HTR-8/SVneo (cell line): ENCODE measurements at places on chromosomes 16 and 17.

DNA sequence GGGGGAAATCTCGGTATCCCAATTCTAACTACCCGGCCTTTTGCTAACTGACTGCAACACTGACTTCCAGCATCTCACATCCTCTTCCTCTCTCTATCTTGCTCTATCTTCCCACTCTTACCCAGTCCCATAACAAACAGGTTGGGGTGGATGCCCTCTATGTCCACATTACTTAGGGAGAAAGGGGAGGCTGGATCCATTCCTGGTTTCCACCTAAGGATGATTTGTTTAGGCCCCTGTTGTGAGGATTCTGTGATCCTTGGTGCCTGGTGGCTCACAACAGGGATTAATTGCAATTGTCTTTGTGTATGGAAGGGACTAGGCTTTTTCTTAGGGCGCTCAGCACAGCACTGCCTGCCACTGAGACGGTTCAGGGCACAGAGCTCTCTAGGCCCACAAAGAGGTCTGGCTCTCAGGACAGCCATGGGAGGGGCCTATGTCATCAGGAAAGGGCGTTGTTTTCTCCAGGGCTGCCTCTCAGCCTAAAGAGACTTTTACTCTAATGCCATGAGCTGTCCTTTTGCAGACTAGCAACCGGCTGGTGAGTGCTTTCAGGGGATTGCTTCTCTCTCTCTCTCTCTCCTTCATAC, 612.1 kb upstream of the SALL1 start:
- DNase-seq = no peak

- DNase-seq = no peak
Observed at GRCh38 chr16:24540602-24541210, 1.3 kb downstream of the RBBP6 start.

DNA sequence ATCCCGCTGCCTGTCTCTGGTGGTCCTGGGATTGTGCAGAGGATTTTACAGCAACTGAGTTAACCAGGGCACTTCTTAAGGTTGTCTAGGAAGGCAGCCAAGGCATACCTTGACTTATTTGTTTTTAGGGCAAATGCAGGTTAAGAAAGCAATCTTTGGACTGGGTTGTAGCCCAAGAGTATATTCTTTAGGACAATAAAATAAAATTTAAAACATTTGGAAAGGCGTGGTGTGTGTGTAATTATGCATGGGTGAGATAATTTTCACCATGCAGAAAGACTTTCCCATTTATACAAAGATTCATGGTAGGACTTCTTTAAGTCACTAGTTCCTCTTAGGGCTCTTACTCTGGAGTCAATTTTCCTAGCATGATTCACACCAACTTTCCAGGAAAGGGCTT, 93.1 kb downstream of the SPACA3 start:
- DNase-seq = no peak

- DNase-seq = no peak
Observed at GRCh38 chr17:82225368-82226029, 3.3 kb upstream of the SLC16A3 start.

DNA sequence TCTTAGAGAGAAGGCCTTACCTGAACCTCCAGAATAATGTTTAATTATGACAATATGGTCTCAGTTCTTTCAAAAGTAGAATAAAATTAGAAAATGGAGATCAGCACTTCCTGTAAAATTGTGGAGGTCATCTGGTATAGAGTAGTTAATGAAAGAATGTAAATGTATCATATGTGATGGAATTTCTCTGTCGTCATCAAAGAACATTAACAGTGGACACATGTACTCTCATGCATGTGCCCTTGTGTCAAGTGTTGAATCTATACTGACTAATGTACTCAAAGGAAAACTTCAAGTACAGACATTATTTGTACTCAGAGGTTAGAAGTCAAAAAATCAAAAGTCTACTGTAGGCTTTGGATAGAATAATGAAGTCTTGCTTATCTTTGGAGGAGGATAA, 129.2 kb upstream of the MYOCD start:
- DNase-seq = no peak

GRCh38 chr16:65098916-65099315, 22.9 kb downstream of the CDH11 start:
- DNase-seq = no peak

- DNase-seq = peak; percentile 48
Observed at GRCh38 chr17:65559804-65560627, 1.4 kb downstream of the AXIN2 start.

DNA sequence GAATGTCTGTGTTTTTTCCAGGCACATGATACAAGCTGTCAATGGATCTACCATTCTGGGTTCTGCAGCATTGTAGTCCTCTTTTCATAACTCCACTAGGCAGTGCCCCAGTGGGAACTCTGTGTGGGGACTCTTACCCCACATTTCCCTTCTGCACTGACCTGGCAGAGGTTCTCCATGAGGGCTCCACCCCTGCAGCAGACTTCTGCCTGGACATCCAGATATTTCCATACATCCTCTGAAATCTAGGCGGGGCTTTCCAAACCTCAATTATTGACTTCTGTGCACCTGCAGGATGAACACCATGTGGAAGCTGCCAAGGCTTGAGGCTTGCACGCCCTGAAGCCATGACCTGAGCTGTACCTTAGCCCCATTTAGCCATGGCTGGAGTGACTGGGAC, 56.0 kb downstream of the ACSM2A start:
- DNase-seq = no peak

GRCh38 chr17:35489944-35490343, 41.4 kb upstream of the SLFN13 start:
- no peak for DNase-seq

- no peak for DNase-seq
Observed at GRCh38 chr17:35716897-35717465, 14.5 kb upstream of the RASL10B start.

- DNase-seq = peak; percentile 64
Observed at GRCh38 chr17:46191322-46192188, 1.7 kb downstream of the KANSL1 start.

- peak; percentile 60 for DNase-seq
Observed at GRCh38 chr16:4511441-4512082, 27.0 kb downstream of the CDIP1 start.

GRCh38 chr17:44221862-44222111, 2.3 kb upstream of the UBTF start:
- DNase-seq = peak; percentile 47

GRCh38 chr16:69851491-69852240, 89.5 kb downstream of the WWP2 start:
- no peak for DNase-seq

DNA sequence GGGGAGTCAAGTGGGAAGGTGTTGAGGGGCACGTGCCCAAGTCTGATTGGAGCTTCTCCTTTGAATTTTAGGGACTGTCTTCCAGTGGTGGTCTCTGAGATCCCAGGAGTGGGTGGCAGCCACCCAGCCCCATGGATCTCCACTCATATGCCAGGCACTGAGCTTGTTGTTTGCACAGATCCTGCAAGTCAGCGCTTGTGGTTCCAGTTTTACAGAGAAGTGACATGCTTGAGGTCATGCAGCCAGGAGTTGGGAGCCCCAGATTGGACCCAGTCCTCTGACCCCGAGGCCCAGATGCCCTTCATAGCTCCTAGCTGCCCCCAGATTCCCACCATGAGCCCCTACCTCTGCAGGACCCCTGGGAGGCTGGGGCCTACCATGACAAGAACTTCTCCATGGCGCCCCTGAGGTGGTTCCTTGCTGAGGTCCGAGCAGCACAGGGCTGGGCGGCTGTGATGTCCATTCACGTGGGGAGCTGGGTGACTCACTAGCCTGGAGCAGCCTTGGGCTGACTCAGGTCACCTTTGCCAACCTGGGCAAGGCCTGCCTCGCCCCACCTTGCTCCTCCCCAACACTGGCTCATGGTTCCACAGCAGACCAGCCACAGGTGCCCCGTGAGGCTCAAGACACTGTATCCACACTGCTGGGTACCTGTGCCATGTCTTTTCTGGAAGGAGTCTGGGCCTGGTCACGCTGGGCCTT, 47.4 kb downstream of the RAI1 start:
- DNase-seq = no peak
